ENCODE measurements at places on chromosomes 3 and 15.

DNA sequence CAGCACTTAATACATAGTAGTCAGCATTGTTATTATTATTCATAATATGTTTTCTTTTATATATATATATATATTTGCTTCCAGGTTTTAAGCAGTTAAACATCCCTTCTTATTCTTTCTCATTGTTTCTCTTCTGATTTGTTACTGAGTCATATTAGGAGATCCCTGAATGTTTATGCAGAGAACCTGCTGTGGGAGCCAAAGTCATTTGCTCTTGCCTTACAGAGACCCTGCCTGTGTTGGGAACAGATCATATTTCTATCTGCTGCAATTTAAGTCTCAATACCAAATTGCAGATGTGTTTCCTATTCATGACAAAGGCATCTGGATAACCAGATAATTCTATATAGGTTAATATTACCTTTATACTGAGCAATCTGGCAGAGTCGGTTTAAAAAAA is 323.0 kb upstream of the UMPS start:
- DNase-seq: no peak

GRCh38 chr15:82986442-82986780 is 401 bp downstream of the RAMAC start:
- DNase-seq: no peak

DNA sequence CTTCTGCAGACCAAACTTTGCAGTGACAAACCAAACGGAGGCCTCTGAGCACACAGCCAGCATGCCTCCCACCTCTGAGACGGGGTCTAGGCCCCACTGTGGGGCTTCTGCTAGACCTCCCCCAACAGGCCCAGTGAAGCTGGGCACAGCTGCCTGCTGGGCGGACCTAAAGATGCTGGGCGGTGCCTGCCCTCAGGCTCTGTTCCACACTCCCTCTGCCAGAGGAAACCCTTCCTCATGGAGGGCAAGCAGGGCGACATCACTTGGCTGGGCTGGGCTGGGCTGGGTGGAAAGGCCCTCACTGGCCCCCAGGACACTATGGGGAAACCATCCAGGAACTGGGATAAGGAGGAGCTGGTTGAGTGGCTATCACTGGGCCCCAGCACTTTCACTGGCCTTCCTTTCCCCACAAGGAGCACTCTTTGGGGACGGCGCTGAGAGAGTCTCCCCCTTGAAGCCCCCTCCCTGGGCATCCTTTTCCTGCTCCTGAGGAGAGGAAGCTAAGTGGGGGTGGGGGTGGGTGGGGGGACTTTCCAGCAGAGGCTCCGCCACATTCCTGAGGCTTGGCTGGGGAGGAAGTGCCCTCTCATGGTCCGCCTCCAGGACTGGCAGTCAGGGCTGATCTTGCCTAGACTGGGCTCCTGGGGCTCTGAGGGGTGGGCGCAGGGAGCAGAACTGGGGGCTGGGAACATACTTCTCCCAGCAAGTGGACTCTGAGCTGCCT is 98.1 kb upstream of the HACD2 start:
- no peak for DNase-seq

DNA sequence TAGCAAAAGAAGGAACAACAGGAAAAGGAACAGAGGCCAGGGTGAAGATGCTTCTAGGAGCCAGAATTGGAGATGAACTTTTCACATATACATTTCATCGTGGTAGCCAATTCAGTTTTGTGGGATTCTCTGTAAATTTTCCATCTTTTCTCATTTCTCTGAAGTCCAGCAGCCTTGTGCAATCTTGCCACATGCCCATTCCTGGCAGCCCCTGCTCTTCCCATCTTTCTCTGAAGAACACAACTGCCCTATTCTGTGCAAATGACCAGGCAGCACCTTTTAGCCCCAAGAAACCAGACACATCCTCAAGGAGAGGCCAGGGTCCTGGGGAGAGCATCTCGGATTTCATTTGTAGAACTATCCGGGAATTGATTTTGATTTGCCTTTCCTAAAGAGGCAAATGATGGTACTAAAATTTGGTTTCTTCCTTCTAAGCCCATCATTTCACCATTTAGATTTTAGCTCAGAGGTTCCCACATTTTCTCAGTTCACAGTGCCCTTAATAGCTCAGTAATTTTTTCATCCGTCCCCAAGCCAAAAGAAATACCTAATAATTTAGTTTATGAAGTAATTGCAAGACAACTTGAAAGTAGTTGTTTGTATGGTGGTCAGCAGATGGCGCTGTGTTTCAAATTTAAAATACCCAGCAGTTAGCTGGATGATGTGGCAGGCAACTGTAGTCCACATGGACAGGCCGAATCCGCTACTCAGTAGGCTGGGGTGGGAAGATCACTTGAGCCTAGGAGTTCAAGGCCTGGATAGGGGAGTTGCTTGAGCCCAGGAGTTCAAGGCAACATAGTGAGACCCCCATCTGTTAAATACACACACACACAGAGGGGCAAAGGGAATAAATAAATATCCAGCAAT is 61.3 kb upstream of the ACKR4 start:
- no peak for DNase-seq

GRCh38 chr3:126390201-126390600 is 4.5 kb upstream of the CFAP100 start:
- DNase-seq: no peak

DNA sequence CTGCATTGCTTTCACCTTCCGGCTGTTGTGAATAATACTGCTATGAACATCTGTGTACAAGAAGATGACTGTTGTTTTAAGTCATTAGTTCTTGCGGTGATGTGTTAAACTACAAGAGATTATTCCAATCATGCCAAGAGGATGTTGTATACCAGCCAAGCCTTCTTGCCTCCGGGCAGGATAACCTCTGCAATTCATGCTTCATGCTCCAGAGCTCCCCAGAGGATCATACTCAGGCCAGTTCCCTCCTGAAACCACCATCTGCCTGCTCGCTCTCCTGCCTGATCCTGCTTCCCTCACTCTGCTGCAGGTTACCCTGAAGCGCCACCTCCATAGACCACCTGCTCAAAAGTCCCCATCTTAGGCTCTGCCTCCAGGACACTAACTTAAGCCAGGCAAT is 187.1 kb upstream of the PROK2 start:
- no peak for DNase-seq

DNA sequence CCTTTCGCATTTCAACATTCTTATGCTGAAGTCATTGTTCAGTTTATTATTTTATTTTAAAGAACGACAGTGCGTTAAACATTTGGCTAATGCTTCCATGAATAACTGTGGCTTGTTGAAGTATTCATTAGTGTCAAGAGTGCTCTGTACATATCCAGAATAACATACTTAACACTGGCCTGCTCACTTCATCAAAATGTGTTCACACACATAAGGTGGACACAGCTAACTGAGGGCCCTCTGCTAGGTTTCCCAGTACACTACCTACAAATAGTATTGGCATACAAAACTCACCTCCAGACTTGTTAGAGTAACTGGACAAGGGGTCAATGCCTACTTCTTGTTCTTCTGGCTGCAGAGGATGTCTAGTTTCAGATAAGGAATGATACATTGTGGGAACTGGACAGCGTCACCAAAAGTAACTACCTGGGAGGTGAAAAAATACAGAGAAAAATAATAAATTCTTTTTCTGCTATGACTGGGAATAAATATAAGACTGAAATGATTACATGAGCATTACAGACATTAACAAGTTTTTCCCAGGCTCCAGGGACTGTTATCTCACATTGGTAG is 234.2 kb downstream of the TBC1D5 start:
- no peak for DNase-seq

GRCh38 chr15:98169551-98169950 is 209.0 kb downstream of the ARRDC4 start:
- no peak for DNase-seq

GRCh38 chr3:196604548-196604947 is 34.9 kb upstream of the NRROS start:
- no peak for DNase-seq

DNA sequence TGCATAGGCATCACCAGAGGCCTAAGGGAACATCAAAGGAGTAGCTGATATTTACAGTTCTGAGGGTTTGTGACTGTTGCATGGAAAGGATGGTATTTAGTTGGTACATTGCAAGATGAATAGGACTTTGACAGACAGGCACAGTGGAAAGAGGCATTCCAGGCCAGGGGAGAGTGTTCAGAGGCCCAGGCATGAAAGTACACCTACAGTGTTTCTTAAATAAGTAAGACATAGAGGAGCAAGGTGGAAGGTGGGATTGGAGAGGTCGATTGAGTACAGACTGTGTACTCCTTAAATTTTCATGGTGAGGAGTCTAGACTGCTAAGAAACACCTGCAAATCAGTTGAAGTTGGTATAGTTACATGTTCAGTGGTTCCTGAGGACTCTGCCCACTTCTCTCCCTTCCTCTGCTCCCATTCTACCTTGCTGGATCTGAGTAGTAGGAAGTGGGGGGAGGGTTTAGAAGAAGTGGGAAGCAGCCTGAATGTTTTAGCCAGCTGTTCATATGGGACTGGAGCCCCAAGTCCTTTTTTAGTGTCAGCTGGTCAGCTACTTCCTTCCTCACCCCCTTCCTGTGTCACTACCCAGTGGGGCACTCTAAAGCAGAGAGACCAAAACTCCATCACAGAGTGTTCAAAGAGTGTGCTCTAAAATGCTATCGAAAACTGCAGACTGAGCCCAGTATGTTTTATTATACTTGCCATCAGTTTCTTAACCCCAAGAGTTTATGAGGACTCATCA is 14.0 kb downstream of the KLHL18 start:
- DNase-seq: no peak

GRCh38 chr15:63256433-63257274 is 20.8 kb upstream of the APH1B start:
- DNase-seq: no peak

DNA sequence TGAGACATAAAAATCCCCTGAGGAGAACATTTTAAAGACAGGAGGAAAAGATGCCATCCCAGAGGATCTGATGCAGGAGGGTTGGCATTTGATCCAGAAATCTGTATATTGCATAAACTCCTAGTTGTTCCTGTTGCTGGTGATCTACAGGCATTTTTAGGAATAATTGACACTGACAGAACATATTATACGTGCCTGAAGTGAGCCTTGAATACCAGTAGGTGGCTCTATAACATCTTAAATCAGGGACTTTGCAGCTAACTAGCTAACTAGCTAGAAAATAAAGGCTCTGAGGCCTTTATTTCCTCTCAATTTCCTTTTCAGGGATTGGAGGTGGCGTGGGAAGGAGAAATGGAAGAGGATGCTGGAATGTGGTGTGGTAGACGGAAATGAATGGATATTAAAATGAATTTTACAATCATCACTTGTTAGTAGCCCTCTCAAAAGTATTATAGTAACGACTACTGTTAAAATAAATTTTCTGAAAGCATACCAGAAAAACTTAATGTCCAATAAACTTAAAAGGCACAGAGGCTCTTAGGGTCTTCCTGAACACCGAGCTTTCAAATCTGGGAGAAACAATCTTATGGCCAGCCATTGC is 73.8 kb upstream of the ZBED2 start:
- DNase-seq: no peak

DNA sequence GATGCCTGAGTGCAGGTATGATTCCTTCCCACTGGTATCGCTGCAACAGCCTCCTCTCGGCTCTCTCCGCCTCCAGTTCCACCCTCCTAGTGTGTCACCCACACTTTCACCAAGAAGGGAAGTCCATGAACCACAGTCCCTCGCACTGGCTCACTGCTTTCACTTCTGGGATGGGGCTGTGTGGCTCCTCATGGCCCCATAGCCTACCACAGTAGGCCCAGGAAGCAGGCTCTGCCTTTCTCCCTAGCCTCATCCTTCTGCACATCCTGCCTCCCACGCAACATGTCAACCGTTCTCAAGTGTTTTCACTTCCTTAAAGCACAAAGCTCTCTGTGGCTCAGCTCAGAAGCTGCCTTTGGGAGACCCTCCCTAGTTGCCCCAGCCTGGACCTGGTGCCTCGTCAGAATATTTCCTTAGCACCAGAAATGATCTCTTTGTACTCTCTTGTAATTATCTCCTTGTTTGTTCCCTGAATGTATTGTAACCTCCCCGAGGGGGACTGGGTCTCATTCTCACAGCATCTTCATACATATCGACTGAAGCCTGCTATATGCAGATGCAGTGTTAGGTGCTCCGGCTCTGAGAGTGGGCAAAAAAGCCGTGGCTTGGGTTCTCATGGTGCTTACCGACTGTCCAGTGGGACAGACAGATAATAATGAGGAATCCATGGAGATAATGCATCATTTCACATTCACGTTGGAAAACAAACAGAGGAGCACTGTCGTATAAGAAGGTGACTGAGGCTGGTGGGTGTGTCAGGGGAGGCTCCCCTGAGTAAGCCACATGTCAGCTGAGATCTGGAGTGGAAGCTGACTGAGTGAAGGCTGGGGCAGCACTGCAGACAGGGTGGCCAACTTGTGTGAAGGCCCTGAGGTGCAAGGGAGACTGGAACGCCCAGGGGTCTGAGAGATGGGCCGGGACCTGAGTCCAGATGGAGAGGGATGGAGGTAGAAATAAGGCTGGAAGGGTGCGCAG is 107.1 kb downstream of the DGKG start:
- DNase-seq: no peak

DNA sequence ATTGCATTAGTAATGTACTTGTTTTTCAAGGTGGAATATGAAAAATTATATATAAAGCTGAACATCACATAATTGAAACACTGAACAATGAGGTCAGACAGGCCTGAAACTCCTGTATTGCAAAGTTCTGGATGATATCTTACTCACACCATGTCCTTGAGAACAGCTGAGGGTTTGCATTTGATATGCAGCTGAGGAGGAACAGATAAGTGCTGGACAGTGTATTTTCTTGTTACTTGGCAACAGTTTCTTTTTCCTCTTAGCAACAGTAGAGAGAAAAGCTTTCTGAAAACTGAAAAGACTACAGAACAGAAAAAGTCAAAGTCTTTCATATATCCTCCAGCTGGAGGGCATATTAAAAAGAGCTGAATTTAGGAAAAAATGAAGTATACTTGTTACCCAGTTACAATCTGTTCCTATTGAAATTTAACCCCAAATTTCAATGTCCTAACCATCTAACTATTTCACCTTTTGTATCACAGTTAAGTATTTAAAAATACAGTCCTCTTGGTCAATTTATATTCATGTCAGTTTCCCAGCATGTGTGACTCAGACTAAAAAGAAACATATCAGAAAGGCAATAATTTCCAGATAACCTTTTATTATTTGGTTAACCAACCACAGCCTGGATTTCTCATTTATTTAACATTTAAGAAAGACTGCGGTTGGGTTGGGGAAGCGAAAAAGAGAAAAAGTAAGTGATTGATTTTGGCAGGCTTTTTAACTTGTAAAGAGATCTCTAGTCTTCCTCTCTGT is 733.0 kb upstream of the DPPA4 start:
- DNase-seq: no peak

DNA sequence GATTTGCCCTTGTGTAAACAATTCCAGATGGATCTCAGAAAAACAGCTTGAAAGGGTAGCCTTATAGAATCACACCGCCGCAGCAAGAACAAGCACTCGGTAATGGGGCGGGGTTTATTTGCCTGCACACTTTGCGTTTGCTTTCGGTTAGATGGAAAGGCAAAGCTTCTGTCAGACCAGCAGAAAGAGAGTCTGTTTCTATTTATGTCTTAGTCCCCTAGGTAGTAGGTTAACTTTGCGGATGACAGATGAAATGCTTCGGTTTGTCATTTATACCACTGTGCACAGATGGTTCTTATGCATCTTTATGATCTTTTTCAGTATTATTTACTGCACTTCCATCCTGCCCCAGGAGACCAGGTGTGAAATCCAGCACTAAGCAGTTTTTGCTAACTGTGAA is 62.2 kb downstream of the PYDC2 start:
- no peak for DNase-seq

All from cortex of kidney (tissue), 1 donor.